ENCODE measurements at places on chromosomes 1 and 21.

- DNase-seq: peak; percentile 77
Measured at GRCh38 chr1:207823880-207824566, 72.2 kb downstream of the CD46 start.

DNA sequence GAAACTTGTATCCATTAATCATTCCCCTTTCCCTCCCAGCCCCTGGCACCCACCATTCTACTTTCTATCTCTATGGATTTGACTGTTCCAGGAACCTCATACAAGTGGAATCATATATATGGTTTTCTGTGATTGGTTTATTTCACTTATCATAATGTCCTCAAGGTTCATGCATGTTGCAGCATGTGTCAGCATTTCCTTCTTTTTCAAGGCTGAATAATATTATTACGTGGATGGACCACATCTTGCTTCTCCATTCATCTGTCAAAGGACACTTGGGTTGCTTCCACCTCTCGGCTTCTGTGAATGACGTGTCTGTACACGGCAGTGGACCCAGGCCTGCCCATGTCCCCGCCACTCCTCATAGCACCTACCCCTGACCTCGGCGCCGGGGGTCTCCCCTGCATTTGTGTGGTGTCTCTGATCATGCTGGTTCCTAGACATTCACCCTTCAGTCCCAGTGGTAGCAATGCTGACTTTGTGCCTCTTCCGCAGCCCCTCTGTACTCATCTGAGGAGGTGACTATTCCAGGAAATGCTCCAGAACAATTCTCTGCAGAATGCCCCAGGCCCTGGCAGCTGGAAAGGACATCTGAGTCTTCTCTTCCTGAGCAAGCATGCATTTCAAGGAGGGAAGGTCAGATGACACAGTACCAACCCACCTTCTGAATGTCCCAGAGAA, 136.9 kb downstream of the PSMG1 start:
- DNase-seq: no peak

GRCh38 chr1:9111957-9112356, 16.9 kb downstream of the GPR157 start:
- no peak for DNase-seq

DNA sequence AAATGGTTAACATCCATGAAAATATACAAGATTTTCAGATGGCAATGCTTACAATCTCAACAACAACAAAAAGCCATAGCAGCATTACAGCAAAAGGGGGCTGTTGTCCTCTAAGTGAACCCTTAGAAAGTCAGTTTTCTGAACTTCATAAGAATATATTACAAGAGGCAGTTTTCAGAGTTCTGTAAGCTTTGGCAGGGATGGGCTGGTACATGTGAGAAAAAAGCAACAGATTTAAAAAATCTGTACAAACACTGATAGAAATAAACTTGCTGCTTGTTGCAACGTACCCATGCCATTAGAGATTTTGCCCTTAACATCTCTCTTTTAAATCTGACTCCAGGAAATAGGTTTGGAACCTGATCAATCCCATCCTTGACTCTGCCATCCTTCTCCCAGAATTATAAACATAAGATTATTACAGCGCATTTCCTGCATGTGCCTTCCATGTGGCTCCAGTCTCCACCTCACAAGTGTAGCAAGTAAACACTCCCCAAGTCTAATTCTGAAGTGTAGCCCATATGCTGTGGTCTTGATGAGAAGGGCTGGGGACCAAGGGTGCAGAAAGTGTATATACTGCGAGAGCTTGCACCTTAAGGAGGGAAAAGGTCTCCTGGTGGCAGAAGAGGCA, 101.4 kb upstream of the TSPAN2 start:
- no peak for DNase-seq

- no peak for DNase-seq
Measured at GRCh38 chr1:111943066-111943465, 46.4 kb downstream of the KCND3 start.

DNA sequence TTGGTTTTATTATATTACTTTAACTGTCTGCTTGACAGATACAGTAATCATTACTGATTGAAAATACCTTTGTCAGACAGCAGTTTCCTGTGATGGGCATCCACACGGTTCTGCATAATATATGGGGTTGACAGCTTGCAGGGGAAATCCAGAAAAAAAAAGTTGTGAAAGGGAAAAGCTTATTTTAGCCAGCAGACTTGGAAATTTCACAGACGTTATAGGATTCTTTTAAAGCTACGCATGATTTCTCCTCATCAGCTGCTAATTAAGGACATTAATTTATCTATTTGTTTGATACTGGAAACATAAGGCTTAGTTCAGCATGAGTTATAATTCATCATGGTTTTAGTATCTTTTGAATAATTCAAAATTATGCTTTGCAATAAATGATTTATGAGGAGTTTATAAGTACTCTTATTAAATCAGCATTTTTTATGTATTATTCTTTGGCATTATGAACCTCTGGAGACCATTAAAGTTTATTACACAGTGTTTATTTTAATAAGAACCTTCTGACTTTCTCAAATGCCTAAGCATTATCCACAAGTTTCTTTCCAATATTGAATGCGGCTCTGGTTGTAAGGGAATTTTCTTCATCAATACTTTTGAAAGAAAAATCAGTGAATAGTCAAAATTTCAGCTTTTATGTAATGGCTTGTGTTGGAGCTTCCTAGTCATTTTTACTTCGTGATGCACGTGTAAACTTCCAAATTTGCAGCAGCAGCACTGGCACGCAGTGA, 235.3 kb upstream of the KCNK2 start:
- DNase-seq: no peak

DNA sequence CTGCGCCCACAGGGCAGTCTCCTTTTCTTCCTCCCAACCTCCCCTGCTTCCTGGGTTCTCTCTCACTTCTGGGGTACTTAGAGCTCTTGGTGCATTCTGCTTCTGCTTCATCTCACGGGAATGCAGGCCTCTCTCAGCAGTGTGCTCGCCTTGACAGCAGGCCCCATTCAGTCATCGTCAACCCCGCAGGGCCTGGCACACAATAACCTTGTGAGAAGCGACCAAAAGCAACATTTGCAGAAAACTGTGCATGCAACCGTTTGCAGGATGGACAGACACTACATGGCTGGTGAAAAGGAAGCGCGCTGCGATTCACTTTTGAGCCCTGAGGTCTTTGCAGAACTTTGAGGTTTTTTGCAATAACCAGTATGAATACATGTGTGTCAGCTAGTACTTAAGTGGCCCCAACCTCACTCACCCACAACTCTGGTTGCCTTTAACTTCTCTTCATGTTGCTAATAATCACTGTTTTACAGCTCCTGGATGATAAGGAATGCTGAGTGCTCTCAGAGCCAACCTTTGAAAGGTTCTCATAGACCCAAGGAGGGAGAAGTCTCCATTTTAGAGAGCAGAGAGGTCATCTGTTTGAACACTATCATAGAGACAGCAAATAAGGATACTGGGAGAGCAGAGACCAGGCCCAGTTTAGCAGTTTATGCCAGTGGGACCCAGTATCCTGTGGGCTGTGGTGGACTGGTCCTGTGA, 2.5 kb upstream of the CD160 start:
- DNase-seq: no peak

DNA sequence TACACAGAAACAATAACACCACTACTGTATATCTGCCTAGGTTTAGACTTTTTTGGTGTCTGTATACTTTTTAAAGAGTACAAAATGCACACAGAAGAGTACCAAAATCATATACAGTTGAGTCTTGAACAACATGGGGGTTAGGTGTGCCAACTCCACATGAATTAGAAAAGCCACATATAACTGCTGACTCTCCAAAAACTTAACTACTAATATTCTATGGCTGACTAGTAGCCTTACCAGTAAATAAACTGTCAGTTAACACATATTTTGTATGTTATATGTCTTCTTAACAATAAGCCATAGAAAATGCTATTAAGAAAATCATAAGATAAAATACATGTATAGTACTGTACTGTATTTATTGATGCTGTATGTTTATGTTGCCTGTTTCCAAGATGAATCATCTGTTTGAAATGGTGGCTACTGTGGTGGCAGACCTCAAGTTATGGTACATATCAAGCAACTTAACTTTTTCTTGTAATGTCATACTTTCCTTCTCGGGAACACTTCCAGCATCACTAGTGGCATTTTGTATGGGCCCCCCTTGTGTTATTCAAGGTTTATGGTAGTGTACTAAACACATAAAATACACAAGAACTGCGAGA, 71.2 kb downstream of the LHX4 start:
- DNase-seq: no peak

- no peak for DNase-seq
Measured at GRCh38 chr1:203268901-203269653, 36.2 kb upstream of the BTG2 start.

- no peak for DNase-seq
Measured at GRCh38 chr1:228650141-228650540, 85.1 kb upstream of the RHOU start.

- no peak for DNase-seq
Measured at GRCh38 chr1:211601982-211602670, 23.2 kb upstream of the SLC30A1 start.

DNA sequence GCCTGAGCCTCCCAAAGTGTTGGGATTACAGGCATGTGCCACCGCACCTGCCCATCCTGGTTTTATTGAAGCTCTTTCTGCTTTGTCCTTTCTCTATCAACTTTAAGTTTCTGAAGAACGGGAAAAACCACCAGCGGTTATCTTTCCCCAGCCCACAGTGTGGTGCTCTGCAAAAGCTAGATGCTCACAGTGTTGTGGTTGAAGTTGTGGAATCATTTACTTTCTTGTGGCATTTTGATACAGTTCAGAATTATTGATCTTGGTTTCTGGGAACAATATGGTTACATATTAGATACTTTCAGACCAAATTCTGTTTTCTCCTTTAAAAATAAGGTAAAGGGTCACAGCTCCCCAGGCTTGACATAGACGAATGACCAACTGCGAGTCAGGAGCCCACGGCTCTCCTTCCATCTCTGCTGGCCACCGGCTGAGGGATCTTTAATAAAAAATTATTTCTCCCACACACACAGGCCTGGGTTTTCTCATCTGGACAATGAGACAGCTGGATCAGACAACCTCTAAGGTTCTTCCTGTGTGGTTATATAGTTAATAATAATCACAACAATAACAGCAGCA, 385.3 kb downstream of the SETD4 start:
- no peak for DNase-seq

GRCh38 chr1:84665703-84666317, 24.5 kb downstream of the SSX2IP start:
- DNase-seq: no peak

DNA sequence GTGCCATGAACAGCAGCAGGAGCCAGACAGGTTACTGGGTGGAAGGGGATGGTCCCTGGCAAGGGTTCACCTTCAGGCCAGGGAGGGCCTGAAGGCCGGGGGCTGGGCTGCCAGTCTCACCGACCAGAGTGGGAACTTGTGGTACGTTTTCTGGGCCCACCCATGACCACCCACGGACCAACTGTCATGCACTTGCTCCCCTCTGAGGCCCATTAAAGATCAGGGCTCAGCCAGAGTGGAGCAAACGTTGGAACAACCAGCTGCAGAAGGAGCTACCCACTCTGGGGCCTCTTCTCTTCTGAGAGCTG, 436.7 kb upstream of the PRMT6 start:
- no peak for DNase-seq

DNA sequence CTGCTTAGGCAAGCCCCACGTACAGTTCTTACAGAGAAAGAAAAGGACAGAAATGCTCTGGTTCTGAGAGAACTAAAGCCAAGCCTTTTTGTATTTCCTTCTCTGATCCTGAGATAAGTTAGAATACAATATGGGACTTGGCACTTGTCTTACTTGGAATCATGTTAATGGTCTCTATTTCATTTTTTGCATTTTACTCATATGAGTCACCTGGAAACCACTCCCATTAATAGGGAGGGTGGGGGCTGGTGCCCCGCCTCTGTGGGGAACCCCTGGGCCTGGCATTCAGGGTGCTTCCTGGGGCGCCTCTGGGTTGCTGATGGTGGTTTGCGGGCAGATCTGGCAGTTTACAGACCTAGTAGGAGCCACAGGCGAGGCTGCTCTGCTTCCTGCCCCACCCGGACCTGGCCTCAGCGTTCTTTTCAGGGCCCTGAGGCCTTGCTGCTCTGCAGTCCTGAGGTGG, 26.7 kb downstream of the TSPAN2 start:
- DNase-seq: peak; percentile 54

DNA sequence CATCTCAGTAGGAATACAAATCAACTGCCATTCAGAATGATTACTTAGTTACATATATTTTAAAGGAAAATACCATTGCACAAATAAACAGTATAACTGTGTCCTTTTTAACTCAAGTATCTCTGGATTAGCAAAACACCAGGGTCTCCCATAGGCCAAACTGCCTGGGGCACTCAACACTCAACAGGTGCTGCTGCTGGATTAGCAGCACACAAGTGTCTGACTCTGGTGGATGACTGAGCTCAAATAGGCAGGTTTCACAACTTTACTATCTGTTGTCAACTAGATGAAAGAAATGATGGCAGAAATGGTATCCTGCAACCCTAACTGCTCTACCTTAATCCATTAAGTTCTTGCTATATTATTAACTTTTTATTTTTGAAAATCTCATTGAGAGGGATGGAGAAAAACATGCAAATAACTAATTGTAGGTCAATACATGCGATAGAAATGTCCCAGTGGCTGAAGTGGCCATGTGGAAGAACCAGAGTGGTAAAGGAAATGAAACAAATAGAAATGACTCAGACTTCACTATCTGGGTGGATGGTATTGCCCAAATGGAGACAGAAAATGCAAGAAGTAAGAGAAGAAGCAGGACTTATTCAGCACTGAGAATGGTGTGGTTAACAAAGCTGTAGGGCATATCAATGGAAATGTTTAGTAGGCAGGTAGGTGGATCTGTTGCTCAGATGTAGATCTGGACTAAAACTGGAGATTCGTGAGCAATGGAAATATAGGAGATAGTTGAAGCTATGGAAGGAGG, 90.8 kb upstream of the CCDC190 start:
- DNase-seq: no peak

- no peak for DNase-seq
Measured at GRCh38 chr1:230701895-230702768, 11.8 kb downstream of the AGT start.

DNA sequence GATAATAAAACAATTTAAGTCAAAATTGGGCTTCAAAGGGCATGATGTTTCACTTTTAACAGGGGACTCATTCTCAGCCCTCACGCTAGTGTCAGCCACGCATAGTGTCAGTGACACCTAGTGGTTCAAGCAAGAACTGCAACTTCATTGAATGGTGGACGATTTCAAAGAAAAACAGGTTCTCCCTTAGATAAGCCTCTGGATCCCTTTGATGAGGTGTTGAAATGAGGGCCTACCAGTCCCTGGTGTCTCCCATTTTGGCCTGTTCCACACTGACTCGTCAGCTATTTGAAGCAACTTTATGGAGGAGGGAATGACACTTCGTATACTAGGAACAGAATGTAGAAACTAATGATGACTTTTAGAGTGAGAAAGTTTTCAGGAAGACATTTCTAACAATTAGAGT, 56.2 kb downstream of the FCRL5 start:
- DNase-seq: no peak

GRCh38 chr1:175376194-175376593, 183.6 kb upstream of the KIAA0040 start:
- no peak for DNase-seq
